Activated CD8-positive, alpha-beta memory T cell treated with anti-CD3 and anti-CD28 coated beads for 24 hours (primary cell): ENCODE measurements at places on chromosomes 4 and X.

DNA sequence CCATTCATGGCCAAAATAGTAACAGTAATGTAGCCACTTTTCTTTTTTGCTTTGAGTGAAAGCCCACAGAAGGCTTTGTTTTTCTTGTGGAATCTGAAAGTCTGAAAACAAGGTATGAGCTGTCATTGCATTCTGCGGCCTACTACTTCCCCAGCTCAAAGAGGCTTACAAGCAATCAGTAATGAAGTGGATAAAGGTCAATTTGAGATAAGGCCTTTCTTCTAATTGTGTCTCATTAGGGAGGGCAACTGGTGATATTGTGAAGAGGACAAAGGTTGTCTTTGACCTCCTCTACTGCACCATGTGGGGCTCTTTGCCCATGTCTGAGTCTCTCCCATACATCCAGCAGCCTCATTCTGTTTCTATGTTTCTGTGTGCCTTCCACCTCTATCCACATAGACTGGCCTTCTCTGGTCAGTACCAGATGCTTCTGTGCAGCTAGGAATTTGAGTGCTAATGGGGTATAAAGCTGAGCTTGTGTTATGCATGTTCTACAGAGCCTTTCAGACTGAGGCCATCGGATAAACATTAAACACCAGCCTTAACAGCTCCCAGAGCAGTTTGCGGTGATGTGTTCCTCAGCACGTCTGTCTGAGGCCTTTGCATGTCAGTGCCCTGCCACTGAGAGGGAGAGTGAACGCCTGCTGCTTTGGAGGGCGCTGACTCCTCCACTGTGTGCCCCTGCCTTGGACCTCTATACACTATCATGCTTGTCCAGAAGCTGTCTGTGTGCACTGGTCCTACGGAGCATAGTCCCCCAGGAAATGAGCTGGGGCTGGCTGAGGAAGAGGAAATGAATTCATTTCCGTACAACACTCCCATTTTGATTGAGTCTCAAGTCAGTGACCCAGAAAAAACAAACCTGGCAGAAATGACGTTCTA, 80.2 kb downstream of the SH2D1A start:
- DNase-seq = no peak

DNA sequence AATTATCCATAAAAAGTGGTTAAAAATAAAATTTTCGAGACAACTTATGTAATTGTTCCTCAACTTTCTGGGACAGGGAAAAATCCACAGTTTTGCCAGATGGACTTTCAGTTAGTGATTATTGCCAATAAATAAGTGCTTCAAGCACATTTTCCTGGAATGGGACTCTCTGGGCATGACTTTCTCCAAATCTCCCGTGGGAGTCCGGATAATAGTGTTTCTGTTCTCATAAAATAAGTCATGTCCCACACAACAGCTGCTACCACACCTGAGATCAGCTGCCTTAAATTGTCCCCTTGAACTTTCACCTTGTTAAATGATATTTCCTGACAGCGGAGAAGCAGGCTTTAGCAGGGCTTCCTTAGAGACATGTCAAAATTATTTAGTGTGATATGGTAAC, 133.4 kb upstream of the NAP1L5 start:
- DNase-seq = no peak

GRCh38 chr4:7860600-7861163, 79.0 kb downstream of the AFAP1 start:
- DNase-seq = no peak

- no peak for DNase-seq
Observed at GRCh38 chrX:130714135-130714534, 188.9 kb downstream of the ENOX2 start.

GRCh38 chrX:153864101-153864500, 21.9 kb downstream of the L1CAM start:
- no peak for DNase-seq
